ENCODE measurements at places on chromosomes 4 and X.

- DNase-seq = no peak
These were observed 136.6 kb downstream of the NWD2 start for GRCh38 chr4:37381040-37381668.

DNA sequence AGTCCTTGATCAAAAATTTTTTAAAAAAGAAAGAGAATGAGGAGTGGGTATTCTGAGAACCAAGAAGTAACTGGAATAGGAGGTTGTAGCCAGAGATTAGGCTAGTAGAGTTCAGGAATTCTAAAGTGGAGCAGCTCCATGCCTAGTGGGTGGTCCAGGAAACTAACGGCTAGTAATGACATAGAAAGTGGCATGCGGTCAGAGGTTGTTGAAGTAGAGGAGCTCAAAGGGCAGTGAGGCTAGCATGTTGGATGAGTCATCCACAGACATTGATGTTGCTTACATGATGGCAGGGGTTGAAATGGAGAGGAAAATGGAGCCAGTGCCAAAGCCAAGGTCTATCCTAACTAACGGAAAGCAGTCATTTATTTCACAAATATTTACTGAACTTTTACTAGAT, 42.1 kb downstream of the TEX13B start:
- DNase-seq = no peak

- DNase-seq = no peak
These were observed 91.6 kb downstream of the DDIT4L start for GRCh38 chr4:100098681-100099080.

DNA sequence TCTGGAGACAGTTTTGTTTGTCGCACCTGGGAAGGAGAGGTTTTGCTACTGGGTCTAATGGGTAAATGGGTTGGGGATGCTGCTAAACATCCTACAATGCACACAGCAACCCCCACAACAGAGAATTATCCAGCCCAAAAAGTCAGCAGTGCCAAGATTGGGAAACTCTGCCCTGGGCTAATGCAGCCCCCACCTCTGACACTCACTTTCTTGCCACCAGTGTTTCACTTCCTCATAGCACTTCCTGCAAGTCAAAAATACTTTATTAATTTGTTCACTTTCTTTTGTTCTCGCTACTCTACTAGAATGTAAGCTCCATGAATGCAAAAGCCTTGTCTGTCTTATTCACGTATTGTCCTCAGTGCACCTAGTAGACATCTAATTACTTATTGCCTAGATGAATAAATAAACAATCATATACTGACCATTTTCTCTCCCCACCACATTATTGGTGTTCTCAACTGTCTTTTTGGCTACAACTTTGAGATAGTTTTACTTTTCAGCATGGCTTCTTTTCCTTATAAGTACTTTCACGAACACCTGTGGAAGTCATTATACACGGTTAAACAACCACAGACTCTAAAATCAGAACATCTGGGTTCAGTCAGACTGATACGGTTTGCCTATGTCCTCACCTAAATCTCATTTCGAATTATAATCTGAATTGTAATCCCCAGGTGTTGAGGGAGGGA, 82.0 kb upstream of the PITX2 start:
- no peak for DNase-seq

- DNase-seq = no peak
These were observed 214.1 kb downstream of the THOC2 start for GRCh38 chrX:123518791-123519190.

DNA sequence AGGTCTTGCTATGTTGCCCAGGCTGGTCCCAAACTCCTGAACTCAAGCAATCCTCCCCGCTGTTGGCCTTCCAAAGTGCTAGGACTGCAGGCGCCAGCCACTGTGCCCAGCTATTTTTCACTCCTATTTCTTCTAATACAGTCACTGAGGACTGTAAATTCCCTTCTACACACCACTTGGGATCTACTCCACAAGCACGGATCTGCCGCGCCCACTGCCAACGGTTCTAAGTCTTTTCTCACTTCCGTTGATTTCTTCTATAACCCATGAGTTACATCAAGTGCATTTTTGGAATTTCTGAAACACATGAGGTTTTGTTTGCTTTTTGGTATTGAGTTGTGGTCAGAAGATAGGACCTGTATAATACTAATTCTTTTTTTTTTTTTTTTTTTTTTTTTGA, 48.6 kb downstream of the FAM53A start:
- DNase-seq = no peak

GRCh38 chrX:56764975-56765791, 36.1 kb downstream of the NBDY start:
- no peak for DNase-seq

- no peak for DNase-seq
These were observed 95.2 kb downstream of the MANBA start for GRCh38 chr4:102665527-102665926.

DNA sequence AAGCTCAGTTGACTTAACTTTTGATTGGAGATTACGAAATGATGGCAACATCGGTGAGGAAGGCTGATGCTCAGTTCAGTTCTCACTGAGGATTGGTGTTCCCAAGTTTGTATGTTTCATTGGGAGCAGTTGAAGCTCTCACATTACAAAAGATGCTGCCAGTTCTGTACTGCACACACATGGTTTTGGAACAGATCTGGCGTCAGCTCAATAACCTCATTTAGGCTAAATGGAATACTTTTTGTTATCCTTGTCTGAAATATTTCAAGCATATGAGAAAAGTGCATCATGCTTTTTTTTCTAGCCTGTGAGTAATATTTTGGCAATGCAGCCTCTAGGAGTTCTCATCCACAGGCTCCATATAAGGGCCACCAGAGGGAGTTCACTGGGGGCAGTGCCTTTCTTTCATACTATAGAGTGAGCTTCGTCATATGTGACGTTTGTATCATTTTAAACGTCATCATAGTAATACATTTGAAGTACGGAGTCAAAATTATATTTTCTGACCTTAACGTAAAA, 4.1 kb downstream of the ENPEP start:
- no peak for DNase-seq

DNA sequence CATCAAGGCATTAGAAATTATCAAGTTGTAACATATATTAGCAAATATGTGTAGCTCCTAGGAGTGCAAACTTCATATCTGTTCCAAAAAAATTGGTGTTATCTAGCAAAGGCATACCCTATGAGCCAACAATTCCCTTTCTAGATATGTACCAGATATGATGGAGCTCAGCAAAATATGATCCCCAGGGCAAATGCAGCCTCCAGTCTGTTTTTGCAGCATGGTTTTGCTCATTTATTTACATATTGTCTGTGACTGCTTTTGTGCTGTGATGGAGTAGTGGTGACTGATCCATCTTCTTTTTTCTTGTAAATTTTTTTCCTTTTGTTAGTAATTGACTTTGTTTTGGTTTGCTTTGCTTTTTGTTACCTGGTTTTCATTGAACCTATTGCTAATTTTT, 41.0 kb downstream of the CEP135 start:
- no peak for DNase-seq

All from activated T-cell treated with anti-CD3 and anti-CD28 coated beads for 4 hours (primary cell).